A549 treated with RU486 at 1 μM for 4 hours (cell line): ENCODE measurements at places on chromosomes 1 and 21. TPM values are rescaled to one million over a fixed set of nuclear protein-coding genes. Genes with fewer than 3 reads are reported as not detected.

ARL8A gene
- total RNA-seq, result 39.9 to 52.8 TPM (median 47.6 TPM) in 5 replicates

G0S2 gene
- total RNA-seq, result 2.3 to 3.1 TPM (median 2.8 TPM) in 5 replicates

CD1C gene
- not detected in 5 replicates for total RNA-seq

S100A7 gene
- not detected in 5 replicates for total RNA-seq

USH2A gene
- not detected in 5 replicates for total RNA-seq

CAMSAP2 gene
- 14.6 to 26.9 TPM (median 21.3 TPM) in 5 replicates for total RNA-seq

HCRTR1 gene
- total RNA-seq, result not detected in 5 replicates

IL10 gene
- total RNA-seq, result not detected in 5 replicates

S100B gene
- total RNA-seq, result not detected in 5 replicates

SIPA1L2 gene
- total RNA-seq, result 6.5 to 8.1 TPM (median 7.3 TPM) in 5 replicates

COL9A2 gene
- total RNA-seq, result 0.23 to 0.28 TPM (median 0.25 TPM) in 5 replicates

CNR2 gene
- not detected in 5 replicates for total RNA-seq

PAQR7 gene
- total RNA-seq, result 2.5 to 3.7 TPM (median 3.0 TPM) in 5 replicates

MRAP gene
- total RNA-seq, result not detected in 5 replicates

CYB561D1 gene
- total RNA-seq, result 3.5 to 5.0 TPM (median 4.4 TPM) in 5 replicates

PFKFB2 gene
- total RNA-seq, result 5.3 to 6.7 TPM (median 6.2 TPM) in 5 replicates

FMO5 gene
- total RNA-seq, result 0.17 to 0.35 TPM (median 0.18 TPM) in 4 of 5 replicates, not detected in the other

PROX1 gene
- 0.05 to 0.16 TPM (median 0.13 TPM) in 5 replicates for total RNA-seq

ALX3 gene
- total RNA-seq, result not detected in 5 replicates

PTGER3 gene
- not detected in 5 replicates for total RNA-seq

DTL gene
- total RNA-seq, result 21.4 to 31.7 TPM (median 26.7 TPM) in 5 replicates

NR1I3 gene
- not detected in 5 replicates for total RNA-seq

PRELP gene
- not detected in 5 replicates for total RNA-seq
